Stimulated activated CD4-positive, alpha-beta T cell treated with anti-CD3 and anti-CD28 coated beads, Interleukin-2, amount 100 ng/mL, for 24 hours (primary cell): ENCODE measurements at places on chromosomes 11 and 22.
A peak's percentile ranks its signal among the peaks of the same experiment; 100 is the strongest.

DNA sequence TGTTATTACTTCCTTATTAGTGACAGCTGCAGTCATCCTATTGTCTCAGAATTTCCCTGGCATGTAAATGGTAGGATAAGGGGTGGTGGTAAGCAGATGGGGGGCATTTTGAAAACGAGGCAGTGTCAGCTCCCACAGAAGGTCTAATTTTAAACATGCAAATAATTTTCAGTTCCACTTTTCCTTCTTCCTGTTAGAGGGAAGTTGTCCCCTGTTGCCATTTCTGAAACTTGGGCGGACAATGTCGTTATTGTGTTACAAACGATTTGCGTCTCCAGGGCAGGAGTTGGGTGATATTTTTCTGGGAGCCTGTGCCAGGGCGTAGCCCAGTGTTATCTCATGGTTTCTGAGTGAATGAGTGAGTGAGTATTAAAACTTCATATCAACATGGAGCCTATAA is 7.4 kb downstream of the PTPRJ start:
- DNase-seq, result no peak

- DNase-seq, result no peak
Measured at GRCh38 chr11:97574976-97575665, 1185.3 kb downstream of the JRKL start.

GRCh38 chr11:129828301-129828836 is 12.7 kb downstream of the TMEM45B start:
- no peak for DNase-seq

- no peak for DNase-seq
Measured at GRCh38 chr22:21753374-21754111, 17.9 kb upstream of the YPEL1 start.

DNA sequence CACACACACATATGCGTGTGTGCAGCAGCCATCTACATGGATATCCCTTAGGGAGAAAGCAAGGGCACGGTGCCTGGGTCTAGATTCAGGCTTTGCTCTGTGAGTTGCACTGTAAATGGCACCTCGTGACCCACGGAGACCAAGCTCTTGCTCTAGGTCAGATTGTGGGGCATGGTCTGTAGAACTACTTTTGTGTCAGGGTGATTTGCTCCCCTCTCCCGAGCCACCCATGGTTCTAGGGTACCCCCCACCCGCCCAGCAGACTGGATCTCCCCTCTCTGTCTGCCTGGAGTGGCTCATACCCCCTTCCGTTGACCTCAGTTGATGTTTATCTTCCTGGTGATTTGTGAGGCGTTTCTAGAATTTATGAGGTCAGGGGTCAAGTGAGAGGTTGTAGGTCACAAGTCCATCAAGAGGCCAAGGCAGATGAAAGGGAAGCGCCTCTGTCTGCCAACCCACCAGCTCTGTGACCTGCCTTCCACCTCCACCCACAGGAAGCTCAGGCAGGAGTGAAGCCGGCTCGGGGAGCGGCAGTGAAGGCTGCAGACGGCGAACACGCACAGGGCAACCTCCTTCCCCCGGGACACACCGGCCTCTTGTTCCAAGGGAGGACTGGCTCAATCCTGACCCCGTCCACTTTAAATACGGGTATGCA is 76.2 kb upstream of the TTLL12 start:
- peak; percentile 40 for DNase-seq

DNA sequence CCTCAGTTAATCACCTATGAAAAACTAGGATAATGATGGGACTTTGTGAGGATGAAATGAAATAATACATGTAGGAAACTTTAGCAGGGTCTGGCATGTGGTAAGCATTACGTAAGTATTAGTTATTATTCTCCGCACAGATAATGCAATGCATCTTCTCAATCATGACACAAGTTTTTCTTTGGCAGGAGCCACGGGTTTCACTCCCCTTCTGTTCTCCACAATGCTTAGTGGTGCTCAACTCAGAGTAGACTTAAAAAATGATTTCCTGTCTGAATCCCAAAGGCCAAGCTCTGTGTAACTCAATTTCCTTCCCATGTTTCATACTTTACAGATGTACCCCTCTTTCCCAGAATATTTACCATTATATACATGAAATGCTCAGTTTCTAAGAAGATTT is 82.9 kb downstream of the CCDC34 start:
- no peak for DNase-seq

DNA sequence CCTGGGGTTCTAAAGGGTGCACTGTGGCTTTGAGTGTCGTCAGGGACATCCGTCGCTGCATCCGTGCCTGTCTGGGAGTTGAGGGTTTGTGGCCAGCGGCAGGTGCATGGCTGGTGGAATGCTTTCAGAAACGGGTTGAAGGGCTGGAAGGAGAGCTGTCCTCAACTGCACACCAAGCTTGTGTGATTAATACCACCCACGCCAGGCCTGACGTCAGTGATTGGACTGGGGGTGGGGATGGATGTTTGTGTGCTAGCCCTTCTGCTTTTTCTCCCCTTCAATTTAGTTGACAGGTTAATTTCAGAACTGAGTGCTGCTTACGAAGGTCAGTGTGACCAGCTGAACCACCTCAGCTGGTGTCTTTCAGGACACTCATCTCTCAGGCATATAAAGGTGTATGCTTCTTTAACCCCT is 3.2 kb upstream of the GAB2 start:
- peak; percentile 57 for DNase-seq

DNA sequence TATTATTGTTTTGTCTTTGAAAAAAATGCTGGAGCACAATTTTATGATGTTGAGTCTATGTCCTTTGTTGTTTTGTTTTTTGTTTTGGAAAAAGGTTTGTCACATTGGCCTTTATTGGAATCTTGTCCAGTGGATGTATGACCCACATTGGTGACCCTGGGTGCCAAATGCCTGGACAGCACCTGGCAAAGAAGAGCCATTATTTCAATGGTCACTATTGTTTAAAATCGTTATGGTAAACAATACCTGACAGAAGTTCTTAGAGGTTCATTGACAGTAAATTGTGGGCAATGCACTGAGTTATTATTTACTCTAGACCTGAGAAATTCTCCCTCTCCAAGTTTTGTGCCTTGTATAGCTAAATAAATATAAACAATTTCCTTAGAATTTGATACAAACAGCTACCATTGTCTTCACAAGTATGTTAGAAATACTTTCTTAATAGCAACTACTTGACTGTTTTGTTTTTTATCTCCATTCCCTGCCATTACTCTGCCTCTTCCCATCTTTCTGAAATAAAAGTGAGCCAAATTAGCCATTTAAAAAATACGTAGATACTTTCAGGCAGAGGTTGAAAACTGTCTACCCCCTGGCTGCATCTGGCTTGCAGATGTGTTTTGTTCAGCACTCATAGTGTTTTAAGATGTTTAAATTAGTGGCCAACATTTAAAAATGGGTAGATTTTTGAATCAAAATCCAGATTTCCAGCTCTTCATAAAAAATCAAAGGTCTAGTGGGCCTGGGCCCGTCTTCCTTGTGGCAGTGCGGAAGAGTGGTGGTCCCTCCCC is 39.9 kb downstream of the BMAL1 start:
- no peak for DNase-seq
